ENCODE measurements at places on chromosomes 2 and 18.

- no peak for DNase-seq
These were observed 169.8 kb upstream of the ERBB4 start for GRCh38 chr2:212708355-212708754.

GRCh38 chr18:2956056-2956455 lies 56.9 kb downstream of the LPIN2 start:
- DNase-seq = no peak

DNA sequence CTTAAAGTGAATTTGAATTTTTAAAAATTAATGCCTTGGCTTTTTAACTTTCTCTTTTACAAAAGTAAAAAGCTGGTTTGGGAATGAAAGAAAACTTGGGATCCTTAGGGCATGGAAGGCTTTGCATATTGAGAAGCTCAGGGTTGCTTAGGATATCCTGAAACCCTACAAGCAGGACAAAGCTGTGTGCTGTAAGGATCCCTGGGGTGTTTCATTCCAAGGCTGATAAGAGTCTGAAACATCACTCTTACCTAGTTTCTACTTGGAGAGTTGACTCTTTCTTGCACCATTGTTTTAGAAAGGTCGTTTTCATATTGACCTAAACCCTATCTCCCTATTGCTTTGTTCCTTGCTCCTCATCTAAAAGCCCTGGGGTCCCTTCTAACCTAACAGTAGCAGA lies 325.9 kb upstream of the NT5C1B start:
- DNase-seq = no peak

DNA sequence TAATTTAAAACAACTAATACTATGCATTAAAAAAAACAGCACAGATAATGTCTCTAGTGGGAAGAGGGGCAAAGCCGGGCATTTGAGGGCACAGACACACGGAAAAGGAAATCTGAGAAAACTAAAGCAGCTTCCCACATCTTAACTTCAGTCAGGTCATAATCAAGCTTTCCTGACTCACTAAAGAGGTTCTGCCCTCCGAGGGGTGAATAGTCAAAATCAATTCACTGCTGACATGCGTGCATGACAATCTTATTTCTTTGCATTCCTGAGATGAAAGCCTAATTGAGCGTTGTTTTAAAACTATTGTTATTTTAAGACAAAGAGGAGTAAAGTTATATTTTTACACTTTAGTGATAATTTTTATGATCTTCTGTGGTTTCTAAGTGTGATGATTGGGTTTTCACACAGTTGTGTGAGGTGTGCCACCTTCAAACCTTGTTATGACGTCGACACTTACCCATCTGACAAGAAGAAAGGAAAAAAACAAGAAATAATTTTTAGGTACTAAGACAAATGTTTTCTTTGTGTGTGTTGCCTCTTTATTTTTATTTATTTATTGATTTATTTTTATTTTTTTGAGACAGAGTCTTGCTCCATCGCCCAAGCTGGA lies 90.9 kb downstream of the GATA6 start:
- DNase-seq = no peak

DNA sequence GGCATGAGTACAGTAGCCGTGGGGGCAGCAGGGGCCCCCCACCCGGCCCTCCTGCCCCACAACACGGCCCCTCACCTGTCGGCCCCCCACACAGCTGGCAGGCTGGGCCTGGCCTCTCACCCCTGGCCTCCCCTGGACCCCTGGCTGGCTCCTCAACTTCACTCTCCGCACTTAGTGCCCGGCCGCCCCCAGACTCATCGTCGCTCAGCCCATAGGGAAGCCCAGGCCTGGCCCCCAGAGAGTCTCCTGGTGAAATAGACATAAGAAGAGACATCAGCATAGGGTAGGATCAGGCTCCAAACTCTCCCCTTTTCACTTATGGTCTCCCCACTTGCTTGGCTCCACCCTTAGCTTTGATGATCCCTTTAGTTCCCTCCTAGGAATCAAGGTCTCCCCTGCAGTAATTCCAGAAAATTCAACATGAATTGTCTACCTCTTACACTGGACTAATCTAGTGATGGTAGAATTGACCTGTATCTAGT lies 1.7 kb downstream of the ZNF513 start:
- DNase-seq = no peak

DNA sequence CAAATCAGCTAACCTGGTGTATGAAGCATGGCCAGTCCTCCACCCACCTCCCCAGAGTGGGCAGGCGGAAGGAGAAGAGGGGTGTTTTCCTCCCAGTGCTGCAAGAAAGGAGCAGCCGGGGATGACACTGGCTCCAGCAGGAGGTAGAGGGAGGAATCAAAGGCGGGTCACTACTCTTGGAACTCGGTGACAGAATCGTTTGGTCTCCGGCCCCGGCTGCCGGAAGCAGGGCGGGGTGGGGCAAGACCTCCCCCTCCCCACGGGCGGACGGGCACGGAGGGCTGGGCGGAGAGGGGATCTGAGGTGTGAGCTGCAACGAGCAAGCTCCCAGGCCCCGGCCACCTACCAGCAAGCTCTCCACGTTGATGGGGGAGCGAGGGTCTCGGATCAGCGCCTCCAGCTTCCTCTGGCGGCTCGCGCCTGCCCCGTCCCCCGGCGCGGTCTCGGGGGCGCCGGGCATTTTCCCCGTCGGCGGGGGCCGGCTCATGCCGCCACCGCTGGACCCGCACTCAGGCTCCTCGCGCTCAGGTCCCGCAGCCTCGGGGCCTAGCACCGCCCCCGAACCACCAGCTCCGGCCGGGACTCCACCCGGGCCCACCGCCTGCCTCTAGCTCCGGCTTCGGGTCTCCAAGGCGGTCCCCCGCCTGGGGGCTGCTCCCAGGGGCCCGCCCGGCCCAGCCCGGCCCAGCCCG lies 640 bp downstream of the ROCK2 start:
- peak; percentile 51 for DNase-seq

DNA sequence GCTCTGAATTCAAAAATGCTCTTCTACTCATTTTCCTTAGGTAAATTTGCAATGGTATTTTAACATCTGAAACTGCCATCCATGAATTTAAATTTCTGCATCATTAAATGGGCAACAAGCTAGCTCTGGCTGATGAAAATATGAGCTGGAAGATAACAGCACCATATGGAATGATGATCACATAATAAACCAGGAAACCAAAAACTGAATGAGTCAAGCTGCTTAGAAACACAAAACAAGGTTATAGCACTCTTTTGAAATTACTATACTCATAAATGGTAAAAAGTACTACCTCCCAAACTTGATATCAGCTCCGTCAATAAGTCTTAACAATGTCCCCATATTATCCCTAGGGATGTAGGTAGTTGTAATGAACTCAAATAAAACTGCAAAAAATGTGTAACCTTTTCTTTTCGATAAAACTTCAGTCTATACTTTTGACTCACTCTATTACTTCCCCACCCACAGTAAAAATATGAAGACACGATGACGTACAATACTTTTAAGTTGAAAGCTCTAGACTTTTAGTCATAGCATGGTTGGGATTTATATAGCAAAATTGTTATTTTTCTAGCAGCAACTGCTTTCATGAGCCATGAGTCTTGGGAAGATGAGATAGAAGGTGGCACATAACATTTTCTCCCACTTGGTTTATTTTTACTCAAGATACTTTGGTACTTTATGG lies 396.7 kb downstream of the CDH2 start:
- DNase-seq = no peak

- DNase-seq = no peak
These were observed 39.5 kb upstream of the IL1RL1 start for GRCh38 chr2:102271844-102272243.

DNA sequence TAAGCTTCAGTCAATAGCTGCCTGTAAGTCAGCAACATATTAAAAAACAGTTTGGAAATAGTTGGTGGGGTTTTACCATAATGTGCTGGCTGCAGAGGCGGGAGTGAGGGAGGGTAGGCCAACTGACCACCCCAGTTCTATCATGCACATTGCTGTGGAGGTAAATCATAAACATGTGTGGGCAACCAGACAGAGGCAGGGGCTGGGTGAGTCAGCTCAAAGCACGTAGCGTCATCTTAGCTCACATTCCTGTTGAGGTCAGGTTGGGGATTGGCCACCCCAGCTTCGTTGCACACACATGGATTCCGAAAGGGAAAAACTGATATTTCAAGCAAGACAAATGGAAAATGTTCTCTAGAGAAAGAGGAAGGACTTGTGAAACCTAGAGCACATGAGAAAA lies 19.5 kb downstream of the GPR45 start:
- DNase-seq = no peak

GRCh38 chr2:216620786-216621185 lies 12.4 kb upstream of the IGFBP2 start:
- no peak for DNase-seq

GRCh38 chr2:213187833-213188532 lies 36.6 kb upstream of the IKZF2 start:
- DNase-seq = no peak

DNA sequence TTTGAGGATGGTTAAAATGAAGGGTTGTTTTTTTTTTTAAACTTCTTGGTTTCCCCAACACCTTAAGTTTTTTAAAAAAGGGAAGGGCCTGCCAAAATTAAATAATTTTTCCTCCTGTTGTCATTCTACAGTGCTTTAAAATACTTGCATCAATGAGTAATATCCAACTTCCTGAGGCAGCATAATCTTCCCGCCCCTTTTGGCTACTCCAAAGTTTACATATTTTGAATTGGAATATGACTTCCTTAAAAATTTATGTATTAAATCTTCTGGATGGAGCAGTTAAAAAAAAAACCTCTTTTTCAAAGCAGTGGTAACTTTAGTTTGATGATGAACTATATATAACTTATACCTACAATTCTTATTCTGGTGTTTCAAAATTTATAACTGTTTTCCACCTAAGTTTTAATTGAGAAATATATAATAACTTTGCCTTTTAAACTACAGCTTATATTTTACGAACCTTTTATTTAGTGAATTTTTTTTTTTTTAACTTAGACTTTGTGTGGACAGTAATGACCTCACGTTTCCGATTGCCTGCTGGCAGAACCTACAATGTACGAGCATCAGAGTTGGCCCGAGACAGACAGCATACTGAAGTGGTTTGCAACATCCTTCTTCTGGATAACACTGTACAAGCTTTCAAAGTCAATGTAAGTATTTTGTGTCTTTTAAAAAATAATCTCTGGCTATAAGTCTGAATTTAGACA lies 49.8 kb downstream of the PTPN4 start:
- DNase-seq = peak; percentile 87

DNA sequence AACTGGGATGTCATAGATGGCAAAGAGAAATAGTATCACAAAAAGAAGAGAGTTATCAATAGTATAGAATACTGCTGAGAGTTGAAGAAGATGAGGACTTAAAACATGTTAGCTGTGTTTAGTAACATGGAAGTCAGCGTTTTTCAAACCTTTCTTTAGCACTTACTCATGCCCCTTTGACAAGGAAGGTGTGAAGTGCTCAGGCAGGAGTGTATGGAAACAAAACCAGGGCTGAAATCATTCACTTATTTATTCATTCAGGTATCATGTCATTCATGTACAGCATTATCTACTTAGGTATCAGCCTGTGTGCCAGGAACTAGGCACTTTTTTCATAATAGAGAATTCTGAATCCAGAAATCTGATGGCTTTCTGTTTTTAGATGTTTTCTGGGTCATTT lies 27.2 kb downstream of the CD28 start:
- no peak for DNase-seq

GRCh38 chr2:38074058-38074763 lies 1.7 kb downstream of the CYP1B1 start:
- DNase-seq = no peak

GRCh38 chr2:137706786-137707613 lies 257.3 kb upstream of the HNMT start:
- DNase-seq = no peak

DNA sequence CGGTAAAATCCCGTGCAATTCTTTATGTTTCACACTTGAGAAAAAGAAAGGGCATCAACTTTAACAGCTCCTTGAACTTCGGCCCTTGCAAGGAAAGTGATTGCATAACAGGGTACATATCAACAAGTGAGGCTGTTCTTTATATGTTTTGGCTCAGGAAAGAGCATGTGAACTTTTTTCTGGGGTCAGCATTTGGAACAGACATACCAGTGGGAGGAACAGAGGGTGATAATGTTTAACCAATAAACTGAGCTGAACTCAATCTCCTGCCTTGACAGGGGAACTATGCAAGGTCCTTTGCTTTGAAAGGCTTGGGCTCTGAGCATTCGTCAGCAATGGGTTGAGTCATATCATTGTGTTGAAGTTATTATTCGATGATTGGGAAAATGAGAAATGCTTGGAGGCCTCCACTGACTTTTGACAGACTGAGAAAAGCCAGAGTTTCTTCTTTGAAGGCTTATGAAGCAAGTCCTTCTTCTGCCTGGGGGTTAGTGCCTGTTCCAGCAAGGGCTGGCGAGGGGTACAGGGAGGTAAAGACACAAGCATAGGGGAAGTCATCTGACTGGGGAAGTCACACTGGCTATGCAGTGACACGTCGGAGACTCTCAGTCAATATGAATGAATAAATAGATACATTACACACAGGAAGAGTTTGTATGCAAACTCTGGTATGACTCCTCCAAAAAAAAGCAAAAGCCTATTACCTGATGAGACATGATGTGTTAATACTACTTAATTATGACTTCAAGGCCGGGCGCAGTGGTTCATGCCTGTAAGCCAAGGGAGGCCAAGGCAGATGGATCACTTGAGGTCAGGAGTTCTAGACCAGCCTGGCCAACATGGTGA lies 57.2 kb downstream of the CYB5A start:
- peak; percentile 52 for DNase-seq

DNA sequence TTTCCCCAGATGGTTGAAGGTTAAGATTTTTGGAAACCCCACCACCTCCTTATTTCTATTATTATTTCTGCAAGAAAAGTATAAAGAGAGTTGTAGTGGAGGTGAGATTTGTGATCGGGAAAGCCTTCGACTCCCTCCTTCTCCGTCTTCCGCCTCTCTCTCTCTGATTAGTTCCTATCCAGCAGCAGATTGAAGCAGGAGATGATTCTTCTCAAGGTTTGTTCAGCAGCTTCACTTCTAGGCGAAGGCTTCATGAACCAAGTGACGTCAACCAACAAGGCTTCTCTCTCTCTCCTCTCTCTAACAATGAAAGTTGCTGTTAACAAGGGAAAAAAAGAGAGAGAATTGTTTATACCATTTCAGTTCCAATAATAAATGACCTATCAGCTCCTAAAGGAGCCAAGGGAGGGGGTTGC lies at the start of gene BAZ2B:
BAZ2B (minus strand) TSS at position 263 of the 416 bp plus-strand sequence. CDS start 137,829 bp downstream, outside the sequence.
- peak; percentile 79 for DNase-seq

DNA sequence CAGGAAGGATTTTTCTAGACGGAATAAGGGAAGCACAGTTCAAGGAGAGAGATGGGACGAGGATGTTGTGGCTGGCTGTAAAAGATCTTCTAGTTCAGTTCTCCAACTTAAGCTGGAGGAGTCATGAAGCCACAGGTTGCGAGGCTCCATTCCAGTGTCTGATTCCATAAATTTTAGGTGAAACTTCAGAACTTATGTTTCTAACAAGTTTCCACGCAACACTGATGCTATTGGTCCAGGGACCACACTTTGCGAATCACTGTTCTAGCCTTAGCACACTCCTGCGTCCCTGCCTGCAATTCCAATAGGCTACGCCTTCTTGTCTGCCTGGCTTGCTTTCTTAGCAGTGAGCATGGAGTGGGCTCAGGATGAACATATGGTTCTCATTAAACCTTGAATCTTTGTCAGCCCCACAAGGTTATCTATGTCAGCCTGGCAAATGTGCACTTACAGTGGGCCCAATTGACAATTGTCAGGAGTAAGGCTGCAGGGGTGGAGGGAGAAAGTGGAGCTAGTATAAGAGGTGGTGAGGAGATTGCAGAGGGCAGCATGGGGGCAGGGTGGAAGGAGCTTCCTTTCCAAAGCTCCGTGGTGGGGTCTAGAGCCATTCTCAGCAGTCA lies 438.1 kb upstream of the ST6GAL2 start:
- no peak for DNase-seq

Measured in kidney capillary endothelial cell (primary cell).